ENCODE measurements at places on chromosomes 6 and 20.

GRCh38 chr6:7542065-7542873, 798 bp downstream of the DSP start:
- DNase-seq: no peak

DNA sequence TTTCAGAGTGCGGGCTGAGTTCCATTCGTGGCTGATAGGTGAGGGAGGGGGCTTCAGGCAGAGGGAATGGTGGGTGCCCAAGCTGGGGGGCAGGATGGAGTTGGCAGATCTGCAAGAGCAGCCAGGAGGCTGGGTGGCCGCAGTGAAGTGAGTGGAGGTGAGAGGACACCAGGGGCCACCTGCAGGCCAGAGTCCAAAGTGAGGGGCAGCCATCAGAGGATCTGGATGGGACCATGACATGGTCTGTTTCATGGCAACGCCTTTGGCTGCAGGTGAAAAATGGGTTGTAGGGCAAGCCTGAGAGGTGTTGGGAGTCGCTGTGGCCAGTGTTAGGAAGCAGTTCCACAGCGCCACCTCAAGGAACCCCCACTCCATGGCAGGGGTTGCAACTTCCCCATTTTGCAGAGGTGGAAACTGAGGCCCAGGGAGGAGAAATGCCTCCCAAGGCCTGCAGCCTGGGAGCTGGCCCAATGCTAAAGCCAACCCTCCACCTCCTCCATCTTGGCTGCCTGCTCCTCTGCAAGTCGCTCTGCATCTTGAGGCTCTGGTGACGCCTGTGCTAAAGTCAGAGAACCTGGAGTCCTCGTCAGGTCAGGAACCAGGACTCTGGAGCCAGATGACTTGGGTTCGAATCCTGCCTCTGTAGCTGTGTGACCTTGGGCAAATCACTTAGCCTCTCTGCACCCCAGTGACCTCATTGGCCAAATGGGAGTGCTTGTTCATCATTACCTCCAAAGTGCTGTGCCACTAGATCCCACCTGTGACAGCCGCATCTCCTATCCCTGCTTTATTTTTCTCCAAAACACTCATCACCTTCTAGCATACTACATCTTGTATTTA, 153.8 kb downstream of the CEBPB start:
- DNase-seq: no peak

GRCh38 chr20:55386686-55387085, 618.6 kb downstream of the CBLN4 start:
- DNase-seq: no peak

DNA sequence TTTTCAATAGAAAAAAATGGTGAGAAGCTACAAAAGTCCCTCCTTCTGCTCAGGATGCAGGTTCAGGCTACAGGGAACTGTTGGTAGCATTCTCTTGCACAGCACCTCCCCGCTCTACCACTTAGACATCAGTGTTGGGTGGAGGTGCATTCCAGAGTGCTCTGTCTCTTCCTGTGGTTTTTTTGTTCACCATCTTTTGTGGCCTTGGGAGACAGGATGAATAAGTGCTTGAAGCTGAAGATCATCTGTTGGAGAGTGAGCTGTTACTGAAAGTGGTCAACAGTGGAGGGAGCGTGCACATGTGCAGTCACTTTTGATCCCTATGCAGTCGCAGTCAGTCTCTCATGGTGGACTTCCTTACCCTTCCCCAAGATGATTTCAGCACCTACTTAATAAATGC, 16.6 kb upstream of the BTBD3 start:
- DNase-seq: no peak

GRCh38 chr6:51854876-51855275, 232.5 kb downstream of the PKHD1 start:
- no peak for DNase-seq

DNA sequence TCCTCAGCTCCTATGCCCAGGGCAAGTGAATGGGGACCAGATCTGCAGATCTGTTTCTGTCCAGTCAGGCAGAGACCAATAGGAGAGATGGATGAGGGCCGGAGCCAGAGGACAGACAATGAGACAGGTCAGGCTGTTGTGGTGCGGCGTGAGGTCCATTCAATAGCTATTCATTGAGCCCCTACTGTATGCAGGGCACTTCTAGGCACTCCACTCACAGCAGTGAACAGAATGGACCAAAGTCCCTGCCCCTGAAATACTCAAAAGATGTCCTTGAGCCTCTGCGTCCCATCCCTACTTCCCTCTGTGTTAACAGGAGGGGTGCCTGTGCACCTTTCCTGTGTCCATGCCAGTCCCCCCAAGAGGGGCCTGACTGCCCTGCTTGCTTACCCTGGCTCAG, 8.5 kb upstream of the TULP1 start:
- DNase-seq: no peak

- DNase-seq: no peak
Observed at GRCh38 chr6:20092071-20092566, 120.2 kb downstream of the MBOAT1 start.

DNA sequence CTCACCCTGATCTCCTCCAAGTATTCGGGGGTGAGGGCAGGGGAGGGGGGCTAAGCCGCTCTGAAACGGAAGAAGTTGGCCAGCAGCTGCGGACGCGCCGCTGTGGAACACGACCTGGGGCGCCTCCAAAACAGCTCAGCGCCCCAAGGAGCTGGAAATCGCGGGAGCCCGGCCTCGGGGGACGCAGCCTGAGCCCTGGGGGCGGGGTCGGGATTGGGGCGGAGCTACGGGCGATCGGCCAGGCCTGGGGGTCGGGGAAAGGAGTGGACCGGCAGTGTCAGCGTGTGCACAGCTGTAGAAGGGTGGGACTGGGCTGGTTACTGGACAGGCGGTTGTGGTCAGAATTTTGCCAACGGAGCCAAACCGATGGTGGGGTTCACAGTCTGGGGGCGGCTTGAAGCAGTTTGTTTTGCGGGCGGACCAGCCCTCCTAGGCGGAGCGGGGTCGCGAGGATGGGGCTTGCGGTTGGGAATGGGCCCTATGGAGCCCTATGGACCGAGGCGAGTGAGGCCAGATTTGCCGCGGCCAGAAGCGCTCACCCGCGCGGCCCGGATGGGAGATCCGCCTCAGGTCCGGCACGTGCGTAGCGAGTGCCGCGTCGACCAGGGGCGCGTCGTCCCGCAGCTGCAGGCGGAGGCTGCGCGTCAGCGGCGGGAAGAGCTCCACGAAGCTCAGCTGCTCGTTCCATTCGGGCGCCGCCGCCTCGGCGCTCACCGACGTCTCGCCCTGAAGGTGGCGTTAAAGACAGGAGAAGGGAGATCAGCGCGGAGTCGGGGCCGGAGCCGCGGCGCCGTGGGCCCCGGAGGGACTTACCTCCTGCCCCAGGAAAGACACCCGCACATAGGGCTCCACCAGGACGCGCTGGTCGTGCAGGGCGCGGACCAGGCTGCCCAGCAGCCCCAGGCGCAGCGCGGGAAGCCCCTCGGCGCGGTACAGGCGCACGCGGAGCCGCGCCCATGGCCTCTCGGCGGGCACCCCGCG, 14.3 kb upstream of the SPAG4 start:
- peak; percentile 66 for DNase-seq

DNA sequence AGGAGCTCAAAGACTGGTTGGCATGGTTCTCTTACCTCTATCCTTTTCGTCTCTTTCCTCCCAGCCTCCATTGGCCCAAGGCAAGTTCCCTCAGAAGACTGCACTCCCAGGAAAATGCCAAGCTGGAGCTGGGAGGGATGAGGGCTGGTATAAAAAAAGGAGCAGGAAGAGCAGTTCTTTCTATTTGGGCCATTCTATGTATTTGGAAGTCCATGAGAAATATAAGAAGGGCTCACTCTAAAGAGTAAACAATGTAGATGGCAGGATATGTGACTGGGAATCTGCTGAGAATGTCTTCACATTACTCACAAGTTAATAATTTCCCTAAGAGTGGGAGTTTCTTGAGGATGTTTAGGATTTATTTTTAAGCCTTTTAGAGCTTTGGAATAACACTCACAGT, 36.6 kb upstream of the ADTRP start:
- DNase-seq: no peak

GRCh38 chr6:77457720-77458349, 5.5 kb downstream of the HTR1B start:
- no peak for DNase-seq

DNA sequence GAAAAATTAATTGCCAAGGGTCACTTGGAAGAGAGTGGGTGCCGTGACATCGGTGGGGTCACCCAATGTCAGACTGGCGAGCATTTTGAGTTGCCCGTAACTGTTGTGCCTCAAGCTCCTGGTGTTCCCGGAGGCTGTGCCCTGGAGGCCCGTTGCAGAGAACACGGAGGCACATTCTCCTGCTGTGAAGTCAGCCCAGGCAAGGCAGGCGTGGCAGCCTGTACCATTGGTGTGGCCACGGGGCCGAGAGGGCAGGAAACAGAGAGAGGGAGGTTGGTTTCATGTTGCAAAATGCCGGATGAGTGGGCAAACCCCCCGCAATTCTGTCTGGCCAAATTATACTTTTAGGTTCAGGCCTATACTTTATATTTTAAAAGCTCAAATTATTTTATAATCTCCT, 81.2 kb downstream of the THBS2 start:
- DNase-seq: no peak

- DNase-seq: no peak
Observed at GRCh38 chr6:34149831-34150400, 4.0 kb upstream of the GRM4 start.

DNA sequence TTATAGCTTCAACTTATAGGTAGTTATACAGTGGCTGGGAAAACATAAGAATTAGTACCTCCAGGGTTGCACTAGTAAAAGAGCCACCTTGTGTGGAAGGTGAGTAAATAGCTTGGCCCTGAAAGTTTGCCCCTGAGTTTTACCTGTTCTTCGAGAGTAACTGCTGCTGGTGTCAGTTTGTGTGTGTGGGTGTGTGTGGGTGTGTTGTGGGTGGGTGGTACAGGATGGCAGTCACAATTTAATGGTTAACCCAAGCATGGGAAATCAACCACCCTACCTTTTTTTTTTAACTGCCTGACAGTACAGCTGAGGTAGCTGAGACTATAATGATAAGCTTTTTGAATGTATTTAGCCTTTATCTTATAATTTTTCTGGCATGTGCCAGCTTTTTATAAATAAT, 137.3 kb downstream of the STXBP5 start:
- no peak for DNase-seq

- no peak for DNase-seq
Observed at GRCh38 chr6:33720998-33721397, 9.5 kb upstream of the UQCC2 start.

- no peak for DNase-seq
Observed at GRCh38 chr20:23622839-23623343, 14.9 kb downstream of the CST3 start.

DNA sequence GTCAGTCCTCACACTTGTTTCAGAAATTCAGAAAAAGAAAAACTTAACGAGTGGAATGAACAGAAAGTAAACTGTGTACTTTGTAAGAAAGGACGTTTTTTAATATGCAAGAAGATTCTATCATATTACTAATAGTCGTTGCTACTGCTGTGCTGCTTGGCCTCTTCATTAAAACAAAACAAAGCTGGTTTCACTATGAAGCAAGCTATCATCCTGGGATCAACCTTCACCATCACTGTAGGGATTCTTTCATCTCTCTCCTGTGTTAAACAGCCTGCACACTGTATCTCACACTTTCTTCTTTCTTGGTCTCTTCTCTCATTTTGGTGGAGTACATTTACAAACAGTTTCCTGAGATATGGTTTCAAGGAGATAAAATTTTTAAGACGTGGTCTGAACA, 284.2 kb downstream of the BTBD9 start:
- no peak for DNase-seq

GRCh38 chr20:32622585-32623468, 37.7 kb upstream of the NOL4L start:
- DNase-seq: no peak

DNA sequence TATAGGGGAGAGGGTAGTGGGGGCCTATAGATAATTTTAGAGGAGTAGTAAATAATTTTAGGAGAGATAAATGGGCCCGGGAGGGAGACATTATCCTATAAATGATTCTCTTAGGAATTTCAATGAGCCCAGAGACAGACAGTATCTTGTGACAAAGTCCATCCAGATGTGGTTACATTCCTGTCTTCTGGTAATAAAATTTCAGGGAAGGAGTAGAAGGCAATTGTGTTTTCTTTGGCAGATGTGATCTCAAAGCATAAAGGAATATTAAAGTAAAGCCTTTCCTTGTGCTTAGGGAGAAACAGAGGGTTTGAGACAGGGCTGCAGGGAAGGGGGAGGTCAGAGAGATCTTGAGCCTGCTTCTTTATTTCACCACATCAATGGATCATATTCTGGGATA, 979.8 kb upstream of the GJE1 start:
- no peak for DNase-seq

- no peak for DNase-seq
Observed at GRCh38 chr20:2507464-2507863, 1.3 kb downstream of the ZNF343 start.

- DNase-seq: no peak
Observed at GRCh38 chr6:53898026-53898795, 103.4 kb downstream of the LRRC1 start.

DNA sequence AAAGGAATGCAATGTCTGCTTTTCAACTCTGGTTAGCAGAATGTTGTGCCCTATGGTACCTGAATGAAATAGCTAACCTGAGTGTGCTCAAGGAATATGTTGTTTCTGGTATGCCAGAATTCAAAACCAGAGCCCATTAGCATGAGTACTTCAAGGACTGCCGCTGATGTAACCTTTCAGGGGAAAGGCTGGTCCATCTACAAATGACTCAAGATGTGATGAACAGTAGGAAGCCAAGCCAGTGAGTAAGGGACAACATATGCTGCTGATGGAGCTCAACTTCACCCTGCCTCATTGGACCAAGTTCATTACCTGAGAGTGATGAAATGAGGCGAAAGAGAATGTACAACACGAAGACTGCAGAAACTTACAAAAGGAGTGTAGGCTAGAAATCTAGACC, 95.7 kb upstream of the BMP2 start:
- DNase-seq: no peak

- no peak for DNase-seq
Observed at GRCh38 chr20:22795871-22796270, 211.5 kb upstream of the FOXA2 start.

- no peak for DNase-seq
Observed at GRCh38 chr6:158303210-158303731, 9.0 kb upstream of the TULP4 start.

- DNase-seq: no peak
Observed at GRCh38 chr20:49687595-49688567, 25.8 kb downstream of the B4GALT5 start.

- no peak for DNase-seq
Observed at GRCh38 chr6:157978021-157978783, 3.5 kb upstream of the SYNJ2 start.

DNA sequence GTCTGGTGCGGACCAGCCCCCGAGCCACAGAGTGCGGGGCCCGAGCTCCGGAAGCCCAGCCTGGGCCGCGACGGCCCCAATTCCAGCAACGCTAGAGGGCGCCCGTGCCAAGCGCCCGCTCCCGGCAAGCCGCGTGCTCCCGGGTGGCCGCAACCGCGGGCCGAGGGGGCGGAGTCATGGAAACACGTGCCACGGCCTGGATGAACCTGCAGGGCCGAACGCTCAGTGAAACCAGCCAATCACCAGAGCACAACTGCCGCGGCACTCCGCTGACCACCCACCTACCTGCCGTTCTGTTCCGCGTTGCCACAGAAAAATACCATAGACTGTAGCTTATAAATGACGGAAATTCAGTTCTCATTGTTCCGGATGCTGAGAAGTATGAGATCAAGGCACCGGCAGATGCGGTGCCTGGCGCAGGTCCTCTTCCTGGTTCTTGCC, 85.7 kb upstream of the FOXC1 start:
- peak; percentile 84 for DNase-seq

All from activated CD4-positive, CD25-positive, alpha-beta regulatory T cell treated with anti-CD3 and anti-CD28 coated beads, Interleukin-2, amount 50 U/mL, for 72 hours (primary cell).